ENCODE measurements at places on chromosomes 11 and 22. TPM values are rescaled to one million over a fixed set of nuclear protein-coding genes. Genes with fewer than 3 reads are reported as not detected.

The BDNF gene
- total RNA-seq: 8.8 TPM

The NLRP6 gene
- total RNA-seq: not detected

The FOLR2 gene
- total RNA-seq: not detected

The MPEG1 gene
- total RNA-seq: not detected

The CREB3L1 gene
- 3.8 TPM for total RNA-seq

The IFITM10 gene
- total RNA-seq: 1.0 TPM

The GAL gene
- 18.4 TPM for total RNA-seq

The ASCL2 gene
- not detected for total RNA-seq

The OLFML1 gene
- total RNA-seq: not detected

The ZC3H12C gene
- 6.6 TPM for total RNA-seq

The KRTAP5-8 gene
- not detected for total RNA-seq

The PANX2 gene
- 6.5 TPM for total RNA-seq

The DDX17 gene
- total RNA-seq: 81.7 TPM

The ARHGAP42 gene
- 4.3 TPM for total RNA-seq

The DBX1 gene
- not detected for total RNA-seq

The BATF2 gene
- 0.80 TPM for total RNA-seq

The SMTNL1 gene
- not detected for total RNA-seq

The KDM4E gene
- not detected for total RNA-seq

The NUP98 gene
- 74.2 TPM for total RNA-seq

The OR2AG2 gene
- total RNA-seq: not detected

The ZNF74 gene
- total RNA-seq: 5.8 TPM

The MRGPRX3 gene
- total RNA-seq: not detected

The LINC01488 gene
- total RNA-seq: not detected

The PLEKHB1 gene
- total RNA-seq: 0.81 TPM

The SCARF2 gene
- 1.1 TPM for total RNA-seq

The GGTLC3 gene
- not detected for total RNA-seq

The GPR137 gene
- total RNA-seq: 42.2 TPM

The ZBTB16 gene
- 1.1 TPM for total RNA-seq

The CDC42EP1 gene
- 30.8 TPM for total RNA-seq

The LAYN gene
- 4.1 TPM for total RNA-seq

The RAB38 gene
- total RNA-seq: 1.0 TPM
